ENCODE measurements at places on chromosomes 6 and 20.

- no peak for DNase-seq
Observed at GRCh38 chr20:63602321-63602720, 24.6 kb downstream of the GMEB2 start.

DNA sequence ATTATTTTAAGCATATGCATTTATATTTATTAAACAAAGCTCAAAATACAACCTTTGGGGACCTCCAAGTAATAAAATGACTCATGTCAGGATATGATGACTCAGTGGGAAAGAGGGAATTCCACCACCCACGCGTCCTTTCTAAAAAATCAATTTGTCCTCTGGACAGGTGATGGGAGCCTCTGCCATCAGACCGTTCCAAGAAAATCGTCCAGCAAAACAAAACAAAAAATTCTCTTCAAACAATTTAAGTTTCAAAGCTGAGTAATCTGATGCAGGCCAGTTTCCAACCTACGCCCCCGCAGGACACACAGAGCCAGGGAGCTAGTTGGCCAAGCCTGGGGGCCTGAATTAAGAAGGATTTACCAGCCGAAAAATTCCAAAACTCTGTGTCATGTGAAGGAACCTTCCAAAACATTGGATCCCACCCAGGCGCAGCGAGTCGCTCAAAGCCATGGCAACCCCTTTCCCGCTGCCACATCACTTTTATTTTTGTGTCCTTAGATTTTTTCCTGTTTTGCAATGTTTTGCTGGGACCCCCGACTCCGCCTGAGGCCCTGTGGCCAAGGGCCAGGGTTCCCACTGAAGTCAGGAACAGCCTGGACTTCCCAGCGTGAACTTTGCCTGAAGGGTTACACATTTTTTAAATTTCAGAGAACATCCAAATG lies 95.3 kb downstream of the NFATC2 start:
- no peak for DNase-seq

DNA sequence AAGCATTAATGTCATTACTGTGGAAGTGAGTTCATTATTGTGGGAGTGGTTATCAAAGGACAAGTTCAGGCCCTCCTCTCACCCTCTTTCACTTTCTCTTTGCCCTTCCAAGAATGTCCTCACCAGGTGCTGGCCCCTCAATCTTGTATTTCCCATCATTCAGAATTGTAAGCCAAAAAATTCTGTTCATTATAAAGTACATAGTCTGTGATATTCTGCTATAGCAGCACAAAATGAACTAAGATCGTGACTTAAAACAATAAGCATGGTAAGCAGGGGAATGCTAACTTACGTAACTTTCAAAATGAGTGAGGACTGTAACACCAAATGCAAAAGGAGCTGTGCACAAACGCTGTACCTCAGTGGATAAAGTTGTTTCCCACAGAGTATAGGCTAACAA lies 515.7 kb upstream of the BTBD3 start:
- DNase-seq, result no peak

GRCh38 chr20:36629719-36630681 lies 16.0 kb downstream of the SLA2 start:
- peak; percentile 8 for DNase-seq

DNA sequence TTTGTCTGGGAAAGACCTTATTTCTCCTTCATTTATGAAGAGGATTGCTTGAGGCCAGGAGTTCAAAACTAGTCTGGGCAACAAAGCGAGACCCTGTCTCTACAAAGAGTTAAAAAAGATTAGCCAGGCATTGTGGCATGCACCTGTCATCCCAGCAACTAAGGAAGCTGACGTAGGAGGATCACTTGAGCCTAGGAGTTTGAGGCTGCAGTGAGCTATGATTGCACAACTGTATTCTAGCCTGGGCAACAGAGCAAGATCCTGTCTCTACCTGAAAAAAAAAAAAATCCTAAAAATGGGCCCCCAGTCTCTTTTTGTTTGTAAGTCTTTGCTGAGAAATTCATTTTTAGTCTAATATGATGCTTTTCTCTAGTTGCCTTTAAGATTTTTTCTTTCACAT lies 29.2 kb upstream of the EIF2S2 start:
- DNase-seq, result no peak

GRCh38 chr6:9405369-9405768 lies 970.0 kb upstream of the SLC35B3 start:
- no peak for DNase-seq

DNA sequence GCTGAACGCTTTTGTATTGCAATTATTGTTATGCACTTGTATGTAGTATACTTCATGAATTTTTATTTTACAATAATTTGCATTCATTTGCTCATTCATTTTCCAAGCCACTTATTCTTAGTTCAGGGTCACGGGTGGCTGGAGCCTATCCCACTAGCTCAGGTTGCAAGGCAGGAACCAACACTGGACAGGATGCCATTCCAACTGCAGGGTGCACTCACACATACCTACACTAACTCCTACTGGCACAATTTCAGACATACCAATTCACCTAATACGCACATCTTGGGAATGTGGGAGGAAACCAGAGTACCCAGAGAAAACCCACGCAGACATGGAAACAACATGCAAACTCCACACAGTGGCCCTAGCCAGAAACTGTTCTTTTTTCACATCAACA lies 61.8 kb downstream of the LMBRD1 start:
- no peak for DNase-seq

- no peak for DNase-seq
Observed at GRCh38 chr6:48744948-48745347, 634.0 kb upstream of the PTCHD4 start.

GRCh38 chr20:40584130-40584809 lies 104.8 kb downstream of the MAFB start:
- no peak for DNase-seq

- no peak for DNase-seq
Observed at GRCh38 chr6:111068866-111069234, 18.5 kb upstream of the SLC16A10 start.

GRCh38 chr6:87698547-87699006 lies 3.5 kb downstream of the AKIRIN2 start:
- DNase-seq, result no peak

DNA sequence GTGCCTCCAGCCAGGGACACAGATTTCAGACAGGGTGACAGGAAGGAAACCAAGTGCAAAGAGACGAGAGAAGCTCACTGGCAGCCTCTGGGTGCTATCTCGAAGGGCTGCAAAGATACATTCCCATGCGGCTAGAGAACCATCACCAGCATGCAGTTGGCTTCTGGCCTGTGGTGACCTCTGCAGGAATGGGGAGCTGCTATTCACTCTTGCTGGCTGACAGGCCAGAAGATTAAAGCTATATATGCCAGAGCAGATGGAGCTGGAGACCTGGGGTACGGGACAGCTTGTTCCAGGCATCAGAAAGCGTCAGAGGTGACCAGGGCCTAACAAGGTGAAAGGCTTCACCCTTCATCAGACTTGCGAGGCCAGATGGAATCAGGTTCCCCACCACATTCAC lies 20.0 kb downstream of the MAP1LC3A start:
- DNase-seq, result no peak

- DNase-seq, result no peak
Observed at GRCh38 chr20:22797103-22797502, 212.7 kb upstream of the FOXA2 start.

- DNase-seq, result no peak
Observed at GRCh38 chr20:48830826-48831318, 3.1 kb upstream of the PREX1 start.

- DNase-seq, result no peak
Observed at GRCh38 chr6:92892626-92893170, 526.7 kb downstream of the EPHA7 start.

- no peak for DNase-seq
Observed at GRCh38 chr6:93677264-93677965, 258.1 kb upstream of the EPHA7 start.

DNA sequence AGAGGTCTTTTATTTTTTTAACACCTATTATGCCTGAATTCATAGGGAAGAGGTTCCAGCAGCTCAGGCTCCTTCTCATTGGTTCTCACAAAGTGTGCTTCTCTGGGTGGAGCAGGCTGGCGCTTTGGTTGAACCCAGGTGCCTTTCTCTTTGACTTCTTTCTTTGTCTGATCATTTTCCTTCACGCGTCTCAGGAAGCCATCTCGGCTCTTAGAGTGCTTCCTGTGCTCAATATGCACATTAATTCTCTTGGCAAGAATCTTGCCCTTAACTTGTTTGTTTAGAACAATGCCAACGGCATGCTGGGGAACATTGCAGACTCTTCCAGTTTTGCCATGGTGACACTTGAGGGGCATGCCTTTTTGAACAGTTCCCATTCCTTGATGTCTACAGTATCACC lies 44.2 kb upstream of the RNF24 start:
- DNase-seq, result no peak

DNA sequence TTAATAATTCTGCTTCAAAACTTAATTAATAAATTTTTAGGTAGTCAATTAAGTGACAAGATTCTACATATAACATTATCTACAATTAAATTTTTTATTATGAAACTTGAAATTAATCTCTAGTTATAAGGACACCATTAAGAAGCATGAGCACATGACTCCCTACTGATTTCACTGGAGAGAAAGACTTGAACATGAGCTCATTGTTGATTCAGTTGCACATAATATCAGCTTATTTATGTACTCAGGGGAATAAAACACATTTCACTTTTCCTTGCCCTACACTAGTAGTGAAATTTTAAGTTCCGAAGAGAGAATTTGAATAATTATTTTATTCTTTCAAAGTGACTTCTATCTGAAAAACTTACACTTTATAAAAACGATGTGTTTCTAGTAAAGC lies 370.2 kb upstream of the EPHA7 start:
- DNase-seq, result no peak

- DNase-seq, result no peak
Observed at GRCh38 chr6:5025911-5026819, 22.3 kb upstream of the RPP40 start.

DNA sequence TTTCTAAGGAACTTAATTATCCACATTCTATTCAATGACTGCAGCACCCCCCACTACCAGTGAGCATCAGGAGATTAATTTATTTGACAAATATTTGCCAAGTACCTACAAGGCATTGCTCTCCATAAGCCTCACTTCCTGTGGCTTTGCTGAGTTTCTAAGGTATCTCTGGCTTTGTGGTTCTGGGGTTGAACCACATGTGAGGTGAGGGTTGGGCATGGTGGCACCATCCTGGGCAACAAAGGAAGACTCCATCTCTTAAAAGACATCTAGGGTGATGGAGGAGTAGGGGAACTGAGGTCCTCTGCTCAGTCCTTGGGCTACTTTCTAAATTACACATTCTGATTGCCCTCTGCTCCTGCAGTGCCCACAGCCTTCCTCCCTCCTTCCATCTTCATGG lies 25.5 kb upstream of the WFDC2 start:
- no peak for DNase-seq

DNA sequence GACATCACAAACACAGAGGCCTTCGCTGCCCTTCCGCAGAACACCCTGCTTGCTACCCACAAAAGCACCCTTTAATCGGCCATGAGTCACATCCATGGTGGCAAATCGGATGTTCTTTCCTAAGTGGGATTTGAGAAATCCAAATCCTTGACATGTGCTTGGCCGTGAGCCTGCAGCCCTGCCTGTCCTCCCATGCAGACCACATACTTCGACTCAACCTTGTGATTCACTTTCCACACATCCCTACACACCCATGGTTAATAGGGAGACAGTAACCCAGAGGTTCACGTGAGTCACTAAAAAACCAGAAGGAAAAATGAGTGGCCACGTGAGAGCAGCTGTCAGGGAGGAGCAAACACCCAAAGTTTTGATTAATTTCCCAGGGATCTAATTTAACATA lies 19.4 kb downstream of the RAMACL start:
- no peak for DNase-seq

- DNase-seq, result no peak
Observed at GRCh38 chr6:123118811-123119210, 122.8 kb downstream of the CLVS2 start.

DNA sequence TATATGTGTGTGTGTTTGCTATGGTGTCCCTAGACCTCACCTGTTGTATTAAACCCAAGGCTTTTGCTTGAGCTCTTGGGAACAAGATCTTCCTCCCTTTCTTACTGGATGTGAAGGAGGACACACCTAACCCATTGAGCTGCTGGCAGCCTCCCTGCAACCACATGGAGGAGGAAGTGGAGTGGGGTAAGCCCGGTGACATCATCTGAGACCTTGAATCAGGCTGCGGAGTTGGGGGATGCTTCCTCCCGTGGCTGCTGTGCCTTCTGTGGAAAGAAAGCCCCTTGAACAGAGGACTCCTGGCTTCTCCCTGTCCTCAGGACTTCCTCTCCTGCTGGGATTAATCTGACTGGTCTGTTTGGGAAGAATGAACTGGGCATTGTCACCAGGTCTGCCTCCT lies 3.3 kb downstream of the CST11 start:
- DNase-seq, result no peak

GRCh38 chr20:8330785-8331695 lies 199.0 kb downstream of the PLCB1 start:
- DNase-seq, result no peak

GRCh38 chr6:77228279-77228678 lies 235.0 kb downstream of the HTR1B start:
- no peak for DNase-seq

Measured in effector CD4-positive, alpha-beta T cell (primary cell).